ENCODE measurements at places on chromosomes 12 and 14.

GRCh38 chr14:92844204-92844603, 50.1 kb downstream of the GOLGA5 start:
- no peak for DNase-seq

- DNase-seq = no peak
Observed at GRCh38 chr14:82432301-82433105, 898.9 kb upstream of the SEL1L start.

DNA sequence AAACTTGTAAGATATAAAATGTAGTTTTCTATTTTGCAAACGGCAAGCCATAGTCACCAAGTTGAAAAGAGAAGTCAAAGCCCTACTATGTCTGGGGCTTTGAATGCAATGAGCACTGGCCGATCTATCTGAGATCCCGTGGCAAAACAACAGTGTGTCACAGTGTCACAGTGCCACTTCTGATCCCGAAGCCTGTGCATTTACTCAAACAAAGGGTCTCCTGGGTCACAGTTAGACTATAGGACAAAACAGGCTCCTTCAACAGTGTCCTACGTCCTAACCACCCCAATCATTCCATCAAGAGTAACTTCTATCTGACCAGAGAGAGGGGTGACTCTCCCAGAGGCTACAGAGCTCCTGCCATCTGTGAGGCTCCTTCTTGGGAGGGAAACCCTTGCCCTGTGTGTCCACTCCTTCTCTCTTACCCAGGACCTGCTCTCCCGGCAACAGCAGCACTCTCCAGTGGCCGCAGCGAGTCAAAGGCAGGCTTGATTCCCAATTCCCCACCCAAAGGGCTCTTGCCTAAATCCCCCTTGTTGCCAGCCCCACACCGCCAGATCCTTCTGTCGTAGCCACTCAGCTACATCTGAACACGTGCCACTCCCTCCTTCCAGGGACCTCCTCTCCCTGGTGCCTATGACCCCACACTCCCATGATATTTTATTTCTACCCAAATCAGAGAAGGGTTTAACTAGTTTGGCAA, 14.0 kb upstream of the SELPLG start:
- DNase-seq = no peak

DNA sequence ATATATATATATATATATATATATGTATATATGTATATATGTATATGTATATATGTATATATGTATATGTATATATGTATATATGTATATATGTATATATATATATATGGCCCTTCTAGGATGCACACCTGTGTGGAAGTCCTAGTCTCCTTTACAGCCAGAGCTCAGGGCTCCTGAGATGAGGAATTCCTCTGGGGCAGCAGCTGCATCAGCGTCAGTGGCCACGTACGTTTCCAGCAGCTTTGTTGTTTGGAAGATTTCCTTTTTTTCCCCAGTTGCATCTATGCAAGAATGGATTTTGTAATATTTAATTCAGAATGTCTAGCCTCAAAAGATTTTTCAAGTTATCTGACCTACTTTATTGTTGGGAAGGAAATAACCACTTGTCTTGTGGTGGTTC, 68.6 kb downstream of the TNFAIP2 start:
- no peak for DNase-seq

DNA sequence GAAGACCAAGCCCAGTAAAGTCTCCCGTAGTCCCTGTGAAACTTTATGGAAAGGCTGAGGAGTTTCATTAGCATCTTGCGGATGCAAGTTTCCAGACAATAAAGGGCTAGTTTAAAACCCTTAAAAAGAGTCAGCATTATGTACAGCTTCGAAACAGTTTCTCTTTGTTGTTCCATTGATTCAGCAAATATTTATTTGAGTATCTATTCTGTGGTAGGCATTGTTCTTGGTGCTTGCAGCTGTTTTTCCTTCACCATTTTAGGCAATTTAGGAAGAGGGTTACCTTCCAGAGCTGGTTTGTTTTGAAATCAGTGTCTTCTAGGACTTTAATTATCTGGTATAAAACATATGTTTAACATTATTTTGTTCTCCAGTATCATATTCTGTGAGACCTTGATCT, 1.5 kb downstream of the SLIRP start:
- DNase-seq = no peak

DNA sequence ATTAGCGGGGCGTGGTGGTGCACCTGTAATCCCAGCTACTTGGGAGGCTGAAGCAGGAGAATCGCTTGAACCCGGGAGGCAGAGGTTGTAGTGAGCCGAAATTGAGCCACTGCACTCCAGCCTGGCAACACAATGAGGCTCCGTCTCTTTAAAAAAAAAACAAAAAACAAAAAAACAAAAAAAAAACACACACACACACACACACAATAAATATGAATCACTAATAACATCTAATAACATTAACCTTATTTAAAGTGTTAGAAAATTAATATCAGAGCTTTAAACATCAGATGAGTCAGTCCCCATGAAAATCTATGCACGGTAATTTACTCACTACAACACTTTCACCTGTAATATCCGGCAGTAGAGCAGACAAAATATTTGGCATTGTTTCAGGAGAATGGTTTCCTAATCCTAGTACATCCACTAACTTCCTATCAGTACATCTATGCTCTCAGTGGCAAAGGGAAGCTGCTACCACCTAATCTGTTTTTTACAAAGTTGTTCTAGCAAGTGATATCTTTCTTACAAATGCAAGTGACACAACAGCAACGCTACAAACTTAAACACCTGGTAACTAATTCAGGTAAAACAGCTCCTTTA, 36.2 kb downstream of the MED13L start:
- no peak for DNase-seq

DNA sequence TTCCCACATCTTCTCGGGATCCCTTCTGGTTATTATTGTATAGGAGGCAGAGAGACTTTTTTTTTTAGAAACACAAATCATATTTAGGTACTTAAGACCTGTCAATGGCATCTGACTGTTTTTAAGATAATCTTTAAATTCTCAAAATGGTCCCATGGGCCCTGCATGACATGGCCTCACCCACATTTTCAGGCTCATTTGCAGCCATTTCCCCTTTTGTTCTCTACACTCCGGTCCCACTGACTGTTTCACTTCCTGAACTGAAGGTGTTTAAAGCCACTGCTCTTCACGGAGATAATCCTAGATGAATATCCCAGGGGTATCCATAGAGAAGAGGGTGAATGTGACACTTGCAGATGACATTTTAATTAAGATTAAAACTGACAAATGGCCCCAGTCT, 12.3 kb upstream of the C12orf71 start:
- DNase-seq = no peak

DNA sequence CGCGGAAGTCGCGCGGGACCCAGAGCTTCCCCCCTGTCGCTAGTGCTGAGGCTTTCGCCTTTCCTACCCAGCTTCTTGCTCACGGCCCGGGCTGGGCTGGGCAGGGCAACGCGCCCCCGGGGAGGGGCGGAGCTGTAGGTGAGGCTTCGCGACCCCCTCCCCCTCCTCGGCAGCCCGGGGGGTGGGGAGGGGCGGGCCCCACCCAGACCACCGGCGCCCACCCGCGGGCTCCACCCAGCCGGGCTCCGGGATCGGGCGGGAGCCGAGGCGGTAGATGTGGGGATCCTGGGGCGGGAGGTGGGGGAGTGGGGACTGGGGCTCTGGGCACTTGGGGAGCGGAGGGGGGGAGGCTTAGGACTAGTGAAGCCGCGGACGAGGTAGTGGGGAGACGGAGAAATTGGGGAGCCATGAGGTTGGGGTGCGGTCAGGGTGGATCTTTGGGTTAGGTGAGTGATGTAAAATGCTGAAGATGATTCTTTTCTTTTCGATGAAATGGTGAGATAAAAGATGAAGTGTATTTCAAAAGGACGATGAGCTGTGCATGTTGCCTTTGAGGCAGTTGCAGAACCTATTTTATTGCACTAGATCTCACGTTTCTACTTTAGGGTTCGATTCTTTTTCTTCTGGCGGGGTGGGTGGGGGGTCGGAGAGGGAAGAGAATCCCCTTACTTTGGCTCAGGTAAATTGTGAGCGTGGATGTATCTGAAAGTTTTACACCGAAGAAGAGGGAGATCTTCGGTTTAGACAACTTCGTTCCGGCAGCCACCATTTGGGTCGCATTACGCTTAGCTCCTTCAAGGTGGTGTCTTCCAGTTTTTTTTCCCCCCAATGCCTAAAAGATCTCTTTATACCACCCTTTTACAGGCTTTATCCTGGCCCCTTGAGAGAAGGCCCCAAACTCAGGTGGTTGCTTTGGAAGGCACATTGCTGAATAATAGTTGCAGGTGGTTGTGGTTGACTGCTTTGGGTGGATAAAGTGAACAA, 619 bp downstream of the ERC1 start:
- DNase-seq = no peak

DNA sequence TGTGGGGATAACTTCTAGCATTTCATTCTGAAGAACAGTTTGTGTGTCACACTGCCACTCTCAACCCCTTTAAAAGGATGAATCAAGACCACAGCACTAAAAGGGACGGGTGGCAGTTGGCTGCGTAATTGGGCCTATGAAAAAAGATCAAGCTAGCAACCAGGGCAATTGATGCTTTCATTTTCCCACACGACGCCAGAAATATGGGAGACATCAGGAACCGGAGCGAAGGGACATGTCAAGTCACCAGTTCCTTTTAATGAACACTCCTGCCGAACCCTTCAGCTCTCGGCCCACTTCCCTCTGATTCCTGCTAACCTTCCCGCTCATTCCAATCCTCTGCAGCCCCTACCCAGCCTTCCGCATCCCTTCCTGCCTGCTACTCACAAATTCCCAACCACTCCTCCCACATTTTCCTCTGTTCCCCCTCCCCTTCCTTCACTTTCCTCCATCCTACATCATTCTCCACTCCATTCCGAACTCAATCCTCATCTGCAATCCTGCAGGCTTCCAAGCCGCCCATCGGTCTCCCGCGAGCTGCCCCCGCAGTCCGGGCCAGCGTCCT, 753 bp downstream of the CSRNP2 start:
- DNase-seq = no peak

GRCh38 chr12:27665704-27666103, 30.5 kb upstream of the REP15 start:
- DNase-seq = no peak

DNA sequence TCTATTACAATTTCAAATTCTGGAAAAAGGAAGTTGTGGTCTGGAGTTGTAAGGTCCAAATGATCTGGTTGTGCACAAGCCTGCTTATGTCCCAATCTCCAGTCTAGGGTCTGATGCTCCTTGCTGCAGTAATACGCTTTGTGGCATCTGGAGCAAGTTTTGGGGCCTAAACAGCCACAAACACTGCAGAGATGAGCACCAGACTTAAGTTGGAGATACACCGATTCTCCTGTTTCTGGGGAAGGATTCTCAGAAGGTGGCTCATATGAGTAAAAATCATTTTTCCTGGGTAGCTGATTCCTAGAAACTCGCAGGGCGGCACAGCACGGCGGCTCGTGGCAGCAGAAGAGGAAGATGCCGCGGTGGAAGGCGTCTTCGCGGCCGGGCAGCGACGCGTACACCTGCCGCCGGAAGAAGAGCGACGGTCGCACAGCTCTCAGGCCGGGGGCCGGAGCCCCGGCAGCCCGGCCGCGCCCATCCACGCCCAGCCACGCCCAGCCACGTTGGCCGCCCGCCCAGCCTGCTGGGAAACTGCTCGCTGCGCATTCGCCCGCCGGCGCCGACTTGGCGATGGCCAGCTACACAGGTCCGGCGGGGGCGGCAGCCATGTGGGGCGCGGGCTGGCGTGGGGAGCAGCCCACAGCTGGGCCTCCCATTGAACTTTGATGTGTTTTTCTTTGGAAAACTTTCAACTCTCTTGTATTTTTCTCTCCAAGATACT, 129.0 kb downstream of the ASCL4 start:
- no peak for DNase-seq

DNA sequence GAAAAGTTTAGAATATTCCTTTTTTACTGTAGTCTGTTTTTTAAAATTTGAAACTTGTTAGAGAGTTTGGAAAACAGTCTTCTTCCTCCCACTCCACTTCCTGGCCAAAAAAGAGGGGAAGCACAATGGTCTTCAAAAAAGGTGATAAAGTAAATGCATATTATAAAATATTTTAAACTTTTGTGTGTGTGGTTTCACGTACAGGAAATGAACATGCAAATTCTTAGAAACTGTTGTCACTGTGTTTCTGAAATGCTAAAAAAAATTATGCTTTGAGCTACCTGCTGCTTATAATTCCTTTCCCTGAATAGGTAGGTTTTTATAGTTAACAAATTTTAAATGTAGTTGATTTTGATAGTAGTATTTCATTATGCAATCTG, 2.9 kb downstream of the FGFR1OP2 start:
- DNase-seq = no peak

- no peak for DNase-seq
Observed at GRCh38 chr14:36659010-36659821, 2.4 kb upstream of the PAX9 start.

GRCh38 chr12:77578466-77579220, 252.1 kb upstream of the NAV3 start:
- DNase-seq = no peak

GRCh38 chr12:79689477-79690141, 1.2 kb downstream of the PAWR start:
- DNase-seq = no peak

DNA sequence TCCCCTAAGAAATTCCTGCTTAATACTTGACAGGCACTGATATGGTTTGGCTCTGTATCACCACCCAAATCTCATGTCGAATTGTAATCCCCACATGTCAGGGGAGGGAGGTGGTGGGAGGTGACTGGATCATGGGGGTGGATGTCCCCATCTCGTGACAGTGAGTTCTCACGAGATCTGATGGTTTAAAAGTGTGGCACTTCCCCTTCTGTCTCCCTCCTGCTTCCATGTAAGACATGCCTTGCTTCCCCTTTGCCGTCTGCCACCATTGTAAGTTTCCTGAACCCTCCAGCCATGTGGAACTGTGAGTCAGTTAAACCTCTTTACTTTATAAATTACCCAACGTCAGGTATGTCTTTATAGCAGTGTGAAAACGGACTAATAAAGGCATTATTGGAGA, 198.0 kb downstream of the FOXN3 start:
- no peak for DNase-seq

GRCh38 chr14:44914849-44915248, 46.9 kb downstream of the KLHL28 start:
- DNase-seq = no peak

DNA sequence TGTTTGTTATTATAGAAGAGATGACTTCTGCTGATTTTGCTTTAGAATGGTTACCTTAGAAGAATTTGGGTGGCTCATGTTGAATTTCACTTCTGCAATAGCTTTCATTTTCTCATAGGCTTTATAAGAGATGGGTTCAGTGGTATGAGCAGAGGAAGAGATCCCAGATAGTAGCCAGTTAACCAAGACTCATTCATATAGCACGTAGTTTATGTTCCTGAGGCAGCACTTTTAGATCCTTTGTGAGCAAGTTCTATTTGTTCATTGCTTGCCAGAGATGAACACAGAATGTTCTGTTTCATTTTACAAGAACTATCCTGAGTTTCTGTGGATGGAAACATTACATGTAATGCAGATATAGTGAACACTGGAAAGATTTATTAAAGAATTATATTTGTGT, 32.2 kb downstream of the RAB21 start:
- DNase-seq = no peak

GRCh38 chr14:51321036-51321435, 81.0 kb downstream of the TMX1 start:
- DNase-seq = no peak

- no peak for DNase-seq
Observed at GRCh38 chr12:104297477-104298113, 5.9 kb upstream of the EID3 start.

GRCh38 chr12:48023386-48023785, 19.1 kb upstream of the COL2A1 start:
- DNase-seq = no peak
